Hematopoietic multipotent progenitor cell (in vitro differentiated cells): ENCODE measurements at places on chromosomes 7 and 10.

- DNase-seq, result no peak
These were observed 378.2 kb upstream of the MYO3A start for GRCh38 chr10:25555865-25556264.

DNA sequence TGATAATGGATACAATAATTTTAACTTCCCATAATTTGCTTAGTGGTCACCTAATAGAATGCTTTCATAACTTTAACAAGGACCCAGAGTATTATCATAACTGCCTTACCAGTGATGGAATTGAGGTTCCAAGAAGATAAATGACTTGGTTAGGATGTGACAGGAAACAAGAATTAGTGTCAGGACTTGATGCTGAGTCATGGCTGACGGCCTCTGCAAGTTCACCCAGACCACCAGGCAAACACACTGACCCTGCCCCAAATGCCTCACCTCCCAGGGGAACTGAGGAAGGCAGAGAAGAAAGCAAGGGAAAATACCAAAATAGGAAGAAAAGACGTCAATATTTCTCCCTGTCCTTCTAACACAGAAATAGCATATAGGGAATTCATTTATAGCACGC, 636.3 kb downstream of the PARD3 start:
- DNase-seq, result no peak

GRCh38 chr10:32156031-32156495, 99.8 kb upstream of the KIF5B start:
- DNase-seq, result no peak

- no peak for DNase-seq
These were observed 5.5 kb upstream of the STEAP4 start for GRCh38 chr7:88312061-88312663.

DNA sequence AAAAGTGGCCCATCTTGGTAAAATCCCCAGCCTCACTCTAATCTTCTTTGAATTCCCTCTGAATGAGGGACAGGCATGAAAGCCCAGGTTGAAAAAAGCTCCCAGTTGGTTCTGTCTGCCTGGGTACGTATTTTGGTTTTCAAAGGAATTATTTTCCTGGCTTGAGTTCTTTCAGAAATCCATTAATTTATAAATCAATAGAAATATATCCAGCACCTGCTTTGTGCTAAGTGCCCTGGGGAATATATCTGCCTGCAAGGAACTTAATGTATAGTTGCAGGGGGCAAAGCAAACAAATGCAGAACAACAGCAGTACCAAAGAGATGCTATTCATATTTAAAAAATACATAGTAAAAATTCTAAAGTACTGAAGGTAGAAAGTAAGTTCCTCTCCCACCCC, 362.7 kb downstream of the REEP3 start:
- DNase-seq, result no peak

DNA sequence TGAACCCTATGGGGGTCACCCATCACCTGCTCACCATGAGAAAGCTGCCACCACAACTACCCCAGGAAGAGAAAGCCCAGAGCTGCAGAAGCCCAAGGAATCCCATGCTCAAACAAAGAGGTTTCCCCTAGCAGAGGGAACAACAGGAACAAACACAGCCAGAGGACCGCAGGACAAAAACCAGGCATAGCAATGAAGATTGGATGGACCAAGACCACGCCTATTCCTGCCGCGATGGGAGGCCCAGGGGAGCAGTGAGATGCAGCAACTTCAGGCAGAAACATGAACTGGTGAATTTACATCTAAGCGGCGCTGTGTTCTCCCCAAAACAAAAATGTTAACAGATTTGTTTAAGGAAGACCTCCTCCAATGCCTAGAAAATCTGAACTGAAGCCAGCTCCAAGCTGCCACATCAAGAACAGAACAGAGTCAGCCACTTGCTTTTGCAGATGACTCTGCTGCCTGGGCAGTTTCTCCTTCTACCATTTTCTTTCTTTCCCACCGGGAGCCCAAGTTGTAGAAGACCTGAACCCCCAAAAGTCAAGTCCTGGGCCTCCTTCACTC, 134.2 kb upstream of the NEBL start:
- DNase-seq, result no peak

- DNase-seq, result peak; percentile 70
These were observed 65.3 kb downstream of the CARD11 start for GRCh38 chr7:2978408-2978807.

DNA sequence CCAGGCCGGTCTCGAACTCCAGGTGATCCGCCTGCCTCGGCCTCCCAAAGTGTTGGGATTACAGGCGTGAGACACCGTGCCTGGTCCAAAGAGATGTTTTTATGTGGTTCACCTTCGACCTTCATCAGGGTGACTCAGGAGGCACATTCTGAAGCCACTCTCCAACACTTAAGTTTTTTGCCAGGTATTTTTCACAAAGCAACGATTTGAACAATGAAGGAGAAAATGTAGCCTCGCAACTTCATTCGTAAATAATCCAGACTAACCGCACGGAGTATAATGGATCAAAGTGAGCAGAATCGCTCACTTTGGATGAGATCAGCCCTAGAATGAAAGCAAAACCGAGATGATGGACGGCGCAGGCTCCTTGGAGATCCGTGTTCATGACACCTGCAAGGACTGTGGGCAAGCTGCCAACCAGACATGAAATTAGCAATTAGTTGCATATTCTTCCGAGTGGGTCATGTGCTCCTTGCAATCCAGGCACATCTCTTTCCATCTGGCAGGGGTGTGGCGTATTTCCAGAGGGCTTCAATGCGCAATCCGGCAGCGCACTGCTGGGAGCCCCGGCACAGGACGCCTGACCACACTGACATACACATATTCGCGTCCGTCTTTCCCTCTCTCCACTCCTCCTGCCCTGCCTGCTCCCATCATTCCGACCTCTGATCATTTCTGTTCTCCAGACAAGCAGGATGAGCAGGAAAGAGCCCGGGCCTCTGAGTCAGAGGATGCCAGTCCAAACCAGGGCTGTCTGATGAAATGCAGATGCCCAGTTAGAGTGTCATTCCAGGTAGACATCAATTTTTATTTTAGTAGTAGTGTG, 148.4 kb downstream of the KLF6 start:
- DNase-seq, result no peak

- DNase-seq, result no peak
These were observed 51.1 kb upstream of the TSPAN13 start for GRCh38 chr7:16702441-16702840.

- no peak for DNase-seq
These were observed 6.8 kb upstream of the SPOCK2 start for GRCh38 chr10:72095195-72095594.

DNA sequence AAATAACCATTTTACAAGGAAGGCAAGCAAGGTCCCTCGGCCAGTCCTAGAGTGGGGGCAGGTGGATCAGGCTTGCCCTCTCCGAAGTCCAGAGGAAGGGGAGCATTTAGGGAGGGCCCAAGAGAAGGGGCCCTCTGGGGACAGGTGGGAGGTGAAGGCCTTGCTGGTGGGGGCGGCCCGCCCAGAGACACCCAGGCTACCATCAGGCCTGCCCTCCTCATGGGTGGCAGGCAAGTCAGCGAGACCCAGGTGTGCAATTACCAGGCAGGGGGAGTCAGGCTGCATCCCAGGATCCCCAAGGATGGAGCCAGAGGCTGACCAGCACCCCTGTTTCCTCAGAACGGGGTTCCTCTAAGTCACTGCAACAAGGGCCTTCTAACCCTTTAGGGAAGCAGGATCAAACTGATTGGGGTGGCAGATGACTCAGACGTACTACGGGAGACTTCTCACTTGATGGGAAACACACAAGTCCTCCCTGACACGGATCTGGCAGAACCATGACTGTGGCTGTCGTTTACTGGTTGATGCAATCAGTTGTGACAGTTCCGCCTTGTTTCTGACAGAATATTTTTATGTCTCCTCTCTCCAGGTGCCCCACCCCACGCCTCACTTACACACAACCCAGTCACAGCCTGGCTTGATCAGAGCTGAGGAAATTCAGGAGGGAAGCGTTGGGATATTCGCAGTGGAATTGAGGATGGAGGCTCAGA, 8.2 kb downstream of the LOXL4 start:
- no peak for DNase-seq

DNA sequence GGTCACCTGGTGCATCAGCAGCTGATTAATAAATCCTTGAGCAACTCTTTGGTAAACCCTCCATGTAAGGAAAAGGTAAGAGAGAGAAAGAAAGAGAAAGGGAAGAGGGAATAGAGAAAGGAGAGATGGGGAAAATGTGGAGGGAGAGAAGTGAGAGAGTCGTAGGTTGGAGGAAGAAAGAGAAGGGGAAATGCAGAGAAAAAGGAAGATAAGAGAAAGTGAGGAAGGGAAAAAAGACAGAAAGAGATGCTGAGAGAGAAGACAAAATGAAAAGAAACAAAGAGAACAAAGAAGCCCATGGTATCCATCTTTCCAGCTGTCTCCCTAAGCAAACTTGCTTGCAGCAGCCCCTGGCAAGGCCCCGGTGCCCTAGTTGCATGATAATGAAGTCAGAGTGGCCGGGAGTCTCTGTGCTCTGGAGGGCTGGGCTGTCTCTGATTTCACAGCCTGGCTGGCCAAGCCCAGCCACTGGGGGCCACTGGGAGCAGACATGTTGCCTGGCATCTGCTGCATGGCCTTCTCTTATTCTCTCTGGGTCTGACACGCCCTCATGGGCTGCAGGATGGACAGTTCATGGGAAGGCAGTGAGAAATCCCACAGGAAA, 48.4 kb downstream of the PRR15 start:
- DNase-seq, result no peak

DNA sequence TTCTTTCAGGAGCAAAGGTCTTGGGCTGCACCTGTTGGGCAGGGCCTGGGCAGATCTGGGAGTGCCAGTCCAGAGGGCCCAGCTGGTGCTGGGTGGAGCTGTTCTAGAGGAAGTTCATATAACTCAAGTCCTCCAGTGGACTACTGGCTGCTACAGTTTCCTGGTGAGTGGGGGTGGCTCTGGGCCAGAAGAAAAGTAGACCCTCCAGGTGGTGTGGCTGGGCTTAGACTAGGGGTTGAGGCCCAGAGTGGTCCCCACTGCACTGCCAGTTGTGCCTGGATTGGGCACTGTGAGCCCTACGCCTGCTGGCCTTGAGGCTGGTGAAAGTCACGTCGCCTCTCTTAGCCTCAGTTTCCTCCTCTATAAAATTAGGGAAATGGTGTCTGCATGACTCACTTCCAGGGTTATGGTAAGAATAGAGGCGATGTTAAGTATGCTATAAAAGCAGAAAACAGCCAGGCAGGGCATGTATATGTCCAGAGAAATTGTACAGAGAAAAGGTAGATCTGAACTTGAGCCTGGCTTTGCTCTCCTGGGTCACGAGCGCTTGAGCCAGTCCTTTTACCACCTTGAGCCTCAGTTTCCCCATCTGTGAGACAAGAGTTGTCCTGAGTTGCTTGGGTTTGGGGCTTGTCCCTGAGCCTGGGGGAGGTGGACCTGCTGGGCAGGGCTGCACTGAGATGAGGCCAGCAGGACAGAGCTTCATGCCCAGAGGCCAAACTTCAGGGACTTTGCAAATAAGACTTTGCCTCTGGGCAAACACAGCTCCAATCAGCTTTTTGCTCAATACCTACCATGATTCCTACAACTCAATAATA, 3.8 kb upstream of the CLDN3 start:
- no peak for DNase-seq

GRCh38 chr7:20578257-20578771, 37.2 kb upstream of the ABCB5 start:
- no peak for DNase-seq

DNA sequence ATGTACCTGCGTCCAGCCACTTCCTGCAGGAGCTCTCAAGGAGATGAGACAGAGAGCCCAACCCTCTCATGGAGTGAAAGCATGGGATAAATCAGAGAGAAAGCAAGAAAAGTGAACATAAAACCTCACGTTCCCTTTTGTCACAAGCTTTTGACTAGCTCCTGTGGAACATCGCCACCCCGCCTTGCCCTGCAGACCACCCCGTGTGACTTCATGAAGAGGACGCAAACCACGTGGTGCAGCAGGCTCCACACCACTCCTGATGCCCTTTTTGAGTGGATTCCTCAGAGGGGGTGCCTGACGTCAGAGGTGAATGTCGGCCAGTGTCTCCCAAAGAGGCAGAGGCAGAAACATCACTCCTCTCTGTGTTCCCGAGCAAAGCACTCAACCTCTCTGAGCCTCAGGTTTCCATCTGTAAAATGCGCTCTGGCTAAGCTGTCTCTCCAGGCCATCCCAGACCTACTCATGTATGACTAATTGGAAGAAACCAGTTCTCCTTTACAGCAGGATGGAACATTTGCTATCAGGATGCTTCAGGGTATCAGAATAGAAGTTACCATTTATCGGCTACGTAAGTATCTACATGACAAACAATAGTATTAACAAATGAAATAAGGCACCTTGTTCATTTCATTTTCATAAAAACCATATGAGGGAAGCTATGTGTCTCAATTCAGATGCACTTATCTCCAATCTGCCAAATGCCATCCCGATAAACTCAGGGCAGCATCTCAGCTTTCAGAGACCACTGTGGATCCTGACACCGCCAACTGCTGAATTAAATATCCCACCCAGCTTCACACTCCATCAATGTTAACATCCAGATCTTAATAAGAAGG, 5.3 kb downstream of the ZNF488 start:
- no peak for DNase-seq

DNA sequence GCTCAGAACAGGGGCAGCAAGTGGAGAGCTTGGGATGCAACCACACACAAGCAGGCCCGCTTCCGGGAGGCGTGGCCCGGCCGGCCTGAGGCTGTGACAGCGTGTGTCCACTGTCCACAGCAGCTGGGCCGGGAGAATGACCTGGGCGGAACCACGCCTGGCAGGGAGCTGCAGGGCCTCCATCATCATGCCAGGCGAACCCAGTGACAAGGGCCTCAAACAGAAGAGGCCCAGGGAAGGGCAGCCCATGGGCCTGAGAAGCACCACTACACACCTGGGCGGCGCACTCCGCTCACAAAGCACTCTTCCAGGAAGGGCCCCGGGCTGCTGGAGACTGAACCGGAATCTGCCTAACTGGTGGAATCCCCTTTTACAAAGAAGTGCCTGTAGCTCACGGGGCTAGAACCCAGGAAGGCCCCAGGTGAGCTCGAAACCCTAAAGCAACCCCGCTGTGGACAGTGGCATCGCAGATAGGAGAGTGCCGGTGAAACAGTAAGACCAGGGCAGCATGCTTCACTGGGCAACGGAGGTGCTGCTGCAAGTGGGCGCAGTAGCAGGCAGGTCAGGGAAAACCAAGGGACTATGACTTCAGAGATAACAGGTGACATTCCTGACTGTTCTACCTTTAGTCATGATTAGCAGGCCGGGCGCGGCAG, 66.0 kb downstream of the MAD1L1 start:
- no peak for DNase-seq
